ENCODE measurements at places on chromosomes 13 and 19.

GRCh38 chr19:7516878-7517277, 975 bp downstream of the ZNF358 start:
- no peak for DNase-seq

- no peak for DNase-seq
Observed at GRCh38 chr13:44971656-44972595, 17.3 kb downstream of the NUFIP1 start.

GRCh38 chr19:56294549-56294948, 20.1 kb downstream of the ZSCAN5A start:
- DNase-seq, result no peak

DNA sequence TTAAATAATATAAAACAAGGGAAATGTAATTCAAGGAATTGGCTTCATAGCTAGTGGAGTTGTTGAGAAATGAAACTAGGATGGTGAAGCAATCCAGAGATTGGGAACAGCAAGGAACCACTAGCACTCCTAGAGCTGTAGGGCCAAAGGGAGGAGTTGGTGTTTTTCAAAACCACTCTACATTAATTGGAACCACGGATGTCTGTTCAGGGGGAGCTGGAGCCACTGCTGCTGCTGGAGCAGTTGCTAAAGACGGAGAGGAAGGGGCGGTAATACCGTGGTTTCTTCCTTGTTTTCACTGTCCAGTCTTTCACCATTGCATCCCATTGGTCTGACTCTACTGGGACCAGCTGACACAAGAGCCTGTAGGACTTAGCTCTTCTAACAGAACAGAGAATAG, 8.5 kb downstream of the DNAJC15 start:
- DNase-seq, result no peak

DNA sequence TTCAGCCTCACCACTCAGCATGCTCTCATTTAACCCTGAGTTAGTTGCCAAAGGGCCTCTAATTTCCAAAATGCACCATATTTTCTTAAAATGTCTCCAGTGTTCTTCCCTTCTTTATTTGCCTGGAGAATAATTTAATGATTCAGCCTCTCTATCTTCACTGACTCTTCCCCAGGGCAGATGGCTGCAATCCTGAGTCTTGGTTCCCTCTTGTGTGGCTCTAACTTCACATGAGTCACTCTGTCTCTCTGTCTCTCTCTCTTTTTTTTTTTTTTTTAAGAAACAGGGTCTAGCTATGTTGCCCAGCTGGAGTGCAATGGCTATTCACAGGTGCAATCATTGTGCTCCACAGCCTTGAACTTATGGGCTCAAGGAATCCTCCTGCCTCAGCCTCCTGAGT, 251.4 kb downstream of the VWA8 start:
- DNase-seq, result no peak

GRCh38 chr19:51548213-51548651, 16.8 kb upstream of the SIGLEC6 start:
- no peak for DNase-seq

DNA sequence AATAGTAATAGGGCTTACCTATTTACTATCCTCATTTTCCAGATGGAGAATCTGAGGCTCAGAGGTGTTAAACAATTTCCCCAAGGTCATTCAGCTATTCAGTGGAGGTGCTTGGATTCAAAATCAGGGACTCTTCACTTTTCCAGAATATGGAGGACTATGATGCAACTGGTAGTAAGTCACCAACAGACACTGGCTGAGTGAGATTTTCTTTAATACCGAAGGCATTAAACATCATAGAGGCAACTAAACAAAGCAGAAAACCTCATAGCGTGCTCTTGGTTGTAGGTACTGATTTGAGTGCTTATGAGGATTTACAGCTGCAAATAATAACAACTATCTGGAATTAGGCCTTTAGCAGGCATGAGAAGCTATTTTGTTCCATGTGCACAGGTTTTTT, 134.4 kb downstream of the DLEU7 start:
- DNase-seq, result no peak

GRCh38 chr13:49366841-49367240, 77.0 kb downstream of the CAB39L start:
- no peak for DNase-seq

DNA sequence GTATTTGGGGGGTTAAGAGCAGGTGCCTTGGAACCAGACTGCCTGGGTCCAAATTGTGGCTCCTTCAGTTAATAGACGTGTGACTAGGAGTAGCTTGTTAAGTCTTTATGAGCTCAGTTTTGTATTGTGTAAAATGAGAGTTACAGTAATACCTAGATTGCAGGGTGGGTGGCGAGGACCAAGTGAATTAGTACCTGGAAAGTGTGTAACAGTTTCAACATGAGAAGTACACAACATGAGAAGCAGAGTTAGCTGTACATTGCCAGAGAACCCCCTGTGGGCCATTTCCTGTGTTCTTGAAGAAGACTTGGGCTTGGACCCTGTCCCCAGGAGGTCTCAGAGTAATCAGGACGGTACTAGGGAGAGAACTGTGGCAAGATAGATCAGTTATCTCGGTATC, 36.8 kb downstream of the PPP2R1A start:
- DNase-seq, result no peak

DNA sequence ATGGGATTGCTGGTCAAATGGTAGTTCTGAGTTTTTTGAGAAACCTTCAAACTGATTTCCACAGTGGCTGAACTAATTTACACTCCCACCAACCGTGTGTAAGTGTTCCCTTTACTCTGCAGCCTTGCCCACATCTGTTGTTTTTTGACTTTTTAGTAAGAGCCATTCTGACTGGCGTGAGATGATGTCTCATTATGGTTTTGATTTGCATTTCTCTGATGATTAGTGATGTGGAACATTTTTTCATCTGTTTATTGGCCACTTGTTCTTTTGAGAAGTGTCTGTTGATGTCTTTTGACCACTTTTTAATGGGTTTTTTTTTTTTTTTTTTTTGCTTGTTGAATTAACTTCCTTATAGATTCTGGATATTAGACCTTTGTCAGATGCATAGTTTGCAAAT, 4.3 kb downstream of the CAB39L start:
- no peak for DNase-seq

GRCh38 chr13:50650592-50651504, 192.6 kb downstream of the DLEU7 start:
- no peak for DNase-seq
